Spleen (tissue), 13 donors: ENCODE measurements at places on chromosomes 4 and X. TPM values are rescaled to one million over a fixed set of nuclear protein-coding genes. Genes with fewer than 3 reads are reported as not detected.

F9 gene
- total RNA-seq = not detected

CFAP47 gene
- total RNA-seq = 0.15 TPM

DNA sequence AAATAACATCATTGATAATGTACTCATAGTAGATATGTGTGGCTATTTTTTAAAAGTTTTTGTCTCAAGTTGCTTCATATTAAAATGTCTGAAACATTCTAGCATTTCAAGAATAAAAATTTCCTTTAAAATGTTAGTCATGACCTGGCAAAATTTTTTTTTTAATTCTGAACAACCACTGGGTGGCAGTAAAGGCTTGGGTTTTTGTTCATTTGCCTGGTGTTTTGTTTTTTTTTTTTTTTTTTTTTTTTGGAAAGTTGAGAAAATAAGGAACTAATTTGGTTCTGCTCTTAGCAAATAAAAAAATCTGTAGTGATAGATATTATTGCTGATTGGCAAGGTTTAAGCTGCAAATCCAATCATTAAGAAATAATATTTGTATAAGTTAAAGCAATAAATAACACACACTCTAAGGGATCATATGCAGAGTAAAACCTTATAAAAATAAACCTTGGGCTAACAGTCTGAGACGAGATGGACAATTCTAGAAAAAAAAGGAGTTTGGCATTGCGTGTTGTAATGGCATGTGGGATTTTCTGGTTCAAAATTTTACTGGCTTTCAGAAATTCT, 81.4 kb downstream of the CEP44 start:
- no peaks in the 10 kb centered on the region for H3K36me3 ChIP-seq
- no peak overlapping the region for H3K27ac ChIP-seq
- no peak overlapping the region for H3K4me3 ChIP-seq
- no peaks in the 10 kb centered on the region for H3K27me3 ChIP-seq
- no peaks in the 10 kb centered on the region for H3K4me1 ChIP-seq

DNA sequence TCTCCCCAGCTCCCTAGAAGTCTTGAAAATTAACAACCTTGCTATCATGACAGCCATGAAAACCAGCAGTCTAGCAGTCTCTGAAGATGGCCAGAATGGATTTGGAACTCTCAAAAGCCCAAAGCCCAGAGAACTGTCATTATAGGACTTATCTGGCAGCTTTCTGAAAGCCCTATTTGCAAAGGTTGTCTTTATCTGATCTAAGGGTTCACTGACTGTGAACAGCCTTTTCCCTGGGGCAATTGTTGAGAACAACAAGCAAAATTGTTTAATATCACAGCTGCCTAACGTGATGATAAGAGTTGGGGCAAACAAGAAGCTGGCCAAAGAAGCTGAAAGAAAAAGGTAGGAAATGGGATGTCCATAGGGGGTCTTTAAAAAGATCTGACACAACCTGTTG, 20.9 kb upstream of the KLHL8 start:
- no peaks in the 10 kb centered on the region for H3K4me1 ChIP-seq
- H3K27ac ChIP-seq = no peak overlapping the region
- H3K36me3 ChIP-seq = no peaks in the 10 kb centered on the region
- no peak overlapping the region for H3K4me3 ChIP-seq
- no peaks in the 10 kb centered on the region for H3K27me3 ChIP-seq

DNA sequence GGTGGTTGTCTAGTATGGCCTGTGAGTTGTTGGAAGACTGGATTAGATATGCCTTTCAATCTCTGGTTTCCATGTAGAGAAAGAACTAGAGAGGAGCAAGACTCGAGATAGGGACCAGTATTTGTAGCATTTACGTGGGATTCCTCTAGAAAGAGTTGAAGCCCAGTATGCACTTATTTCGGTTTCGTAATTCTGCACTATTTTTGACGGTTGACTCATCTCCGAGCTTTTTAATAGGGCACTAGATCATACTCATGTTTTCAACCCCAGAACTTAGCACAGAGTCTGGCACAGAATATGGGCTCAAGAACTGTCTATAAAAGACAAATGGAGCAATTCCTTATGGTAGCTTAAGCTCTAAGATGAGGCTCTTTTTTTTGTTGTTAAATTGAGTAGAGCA, 15.7 kb downstream of the HELT start:
- H3K36me3 ChIP-seq = no peaks in the 10 kb centered on the region
- no peaks in the 10 kb centered on the region for H3K27me3 ChIP-seq
- H3K27ac ChIP-seq = no peak overlapping the region
- DNase-seq = no peak

- no peak for DNase-seq
- H3K36me3 ChIP-seq = no peaks in the 10 kb centered on the region
- H3K4me3 ChIP-seq = no peak overlapping the region
- H3K27me3 ChIP-seq = no peaks in the 10 kb centered on the region
Observed at GRCh38 chrX:69968950-69969349, 80.8 kb downstream of the AWAT2 start.

- no peaks in the 10 kb centered on the region for H3K27me3 ChIP-seq
- no peak overlapping the region for H3K27ac ChIP-seq
- H3K36me3 ChIP-seq = no peaks in the 10 kb centered on the region
- peaks cover 5% of the 10 kb centered on the region for H3K4me1 ChIP-seq
Observed at GRCh38 chr4:7944599-7945220, 5.0 kb upstream of the AFAP1 start.

- no peak overlapping the region for H3K27ac ChIP-seq
- no peaks in the 10 kb centered on the region for H3K27me3 ChIP-seq
- DNase-seq = no peak
- H3K4me3 ChIP-seq = no peak overlapping the region
- H3K4me1 ChIP-seq = no peaks in the 10 kb centered on the region
Observed at GRCh38 chrX:119155416-119156035, 27.9 kb upstream of the KIAA1210 start.

DNA sequence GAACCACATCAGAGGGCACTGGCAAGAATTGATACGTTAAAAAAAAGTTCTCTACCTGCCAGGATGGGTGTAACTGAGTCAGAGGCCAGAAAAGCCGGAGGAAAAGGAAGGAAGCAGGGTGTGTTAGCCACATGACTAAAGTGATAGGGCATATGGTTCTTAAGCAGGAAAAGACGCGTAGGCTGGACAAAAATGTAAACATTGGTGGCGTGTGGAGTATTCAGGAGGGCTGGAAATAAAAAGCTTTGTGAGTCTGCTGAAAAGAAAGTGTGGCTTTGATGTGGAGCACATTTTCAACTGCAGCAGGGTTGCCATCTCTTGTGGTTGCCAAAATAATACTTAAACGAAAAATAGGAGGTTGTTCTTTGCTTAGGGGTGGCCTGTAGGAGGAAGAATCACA, 186.5 kb upstream of the RPL34 start:
- H3K27me3 ChIP-seq = no peaks in the 10 kb centered on the region
- no peak for DNase-seq
- peak overlapping the region; percentile 36 for H3K27ac ChIP-seq
- no peak overlapping the region for H3K4me3 ChIP-seq
